ENCODE measurements at places on chromosomes 12 and 14.
A peak's percentile ranks its signal among the peaks of the same experiment; 100 is the strongest.

- DNase-seq: no peak
These were observed 35.6 kb downstream of the SCFD1 start for GRCh38 chr14:30657606-30658163.

- DNase-seq: no peak
These were observed 121.8 kb downstream of the SUDS3 start for GRCh38 chr12:118498171-118498570.

DNA sequence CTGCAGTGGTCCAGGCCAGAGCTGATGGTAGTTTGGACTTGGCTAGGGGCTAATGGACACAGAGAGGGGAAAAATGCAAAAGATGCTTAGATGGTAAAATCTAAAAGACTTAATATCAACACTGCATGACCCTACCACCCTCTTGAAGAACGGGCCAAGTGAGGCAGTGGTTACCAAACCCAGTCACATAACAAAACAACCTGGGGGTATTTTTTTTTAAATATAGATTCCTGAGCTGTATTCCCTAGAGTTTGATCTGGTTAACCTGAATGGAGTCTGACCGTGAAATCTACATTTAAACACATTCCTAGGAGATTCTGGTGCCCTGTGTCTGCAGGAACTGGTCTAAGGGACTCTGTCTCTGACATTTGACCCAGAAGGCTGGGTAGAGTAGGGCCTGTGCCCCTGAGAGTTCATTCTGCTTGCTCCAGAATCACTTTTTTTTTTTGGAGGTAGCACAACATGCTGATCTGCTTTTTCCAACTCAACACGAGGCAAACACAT lies 15.7 kb downstream of the ABHD4 start:
- no peak for DNase-seq

- DNase-seq: no peak
These were observed 13.0 kb downstream of the TRMT61A start for GRCh38 chr14:103541709-103542604.

GRCh38 chr12:13668880-13669279 lies 312.5 kb downstream of the GRIN2B start:
- no peak for DNase-seq

DNA sequence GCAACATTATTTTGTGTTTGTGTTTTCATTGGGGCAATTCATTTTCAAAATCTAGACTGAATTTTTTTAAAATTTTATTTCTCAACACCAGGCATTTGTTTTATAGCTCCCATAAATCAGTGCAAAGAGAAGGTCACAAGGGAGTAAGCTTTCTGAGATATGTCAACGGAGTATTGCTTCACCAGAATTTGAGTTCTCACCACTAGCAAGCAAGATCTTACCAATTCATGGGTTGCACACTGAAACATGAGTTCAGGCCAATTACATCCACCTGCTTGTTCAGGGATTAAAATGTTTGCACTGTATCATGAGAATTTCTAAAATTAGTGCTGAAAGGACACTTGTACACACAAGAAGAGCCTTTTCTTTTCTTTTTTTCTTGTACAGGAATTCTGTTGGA lies 121.9 kb downstream of the CAND1 start:
- no peak for DNase-seq

GRCh38 chr12:22876262-22876661 lies 251.3 kb downstream of the ETNK1 start:
- DNase-seq: no peak

GRCh38 chr12:19482036-19482435 lies 42.7 kb downstream of the AEBP2 start:
- DNase-seq: no peak

- DNase-seq: no peak
These were observed 14.9 kb downstream of the RERG start for GRCh38 chr12:15206338-15206737.

- DNase-seq: no peak
These were observed 1.8 kb downstream of the AKAP5 start for GRCh38 chr14:64467101-64467500.

GRCh38 chr12:55072083-55072482 lies 52.3 kb downstream of the NEUROD4 start:
- no peak for DNase-seq

GRCh38 chr14:33014710-33015109 lies 76.0 kb downstream of the NPAS3 start:
- DNase-seq: no peak

- DNase-seq: peak; percentile 48
These were observed 93.3 kb downstream of the NINJ2 start for GRCh38 chr12:569803-570434.

- DNase-seq: no peak
These were observed 11.2 kb downstream of the HECTD4 start for GRCh38 chr12:112370868-112371510.

DNA sequence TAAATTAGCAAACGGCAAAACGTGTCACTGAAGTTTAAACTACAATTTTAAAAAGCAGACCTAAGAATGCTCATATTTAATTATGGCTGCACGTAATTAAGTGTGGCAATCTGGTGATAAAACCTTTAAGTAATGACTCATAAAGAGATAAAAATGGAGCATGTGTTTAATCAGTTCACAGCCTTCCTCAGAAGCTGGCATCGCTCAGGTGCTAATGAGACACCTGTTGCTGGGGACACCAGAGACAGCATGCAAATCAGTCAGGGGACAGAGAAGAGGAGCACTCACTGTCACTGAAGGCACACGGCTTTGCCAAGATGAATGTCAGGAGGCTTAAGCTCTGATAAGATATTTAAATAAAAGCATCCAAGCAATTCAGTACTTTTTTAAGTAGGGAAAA lies 840.3 kb downstream of the GALC start:
- DNase-seq: no peak

- no peak for DNase-seq
These were observed 20.3 kb downstream of the FIGNL2 start for GRCh38 chr12:51827925-51828818.

- DNase-seq: no peak
These were observed 54.9 kb downstream of the DNAH10 start for GRCh38 chr12:123816896-123817537.

- peak; percentile 71 for DNase-seq
These were observed 255.8 kb upstream of the CRY1 start for GRCh38 chr12:107349008-107349747.

DNA sequence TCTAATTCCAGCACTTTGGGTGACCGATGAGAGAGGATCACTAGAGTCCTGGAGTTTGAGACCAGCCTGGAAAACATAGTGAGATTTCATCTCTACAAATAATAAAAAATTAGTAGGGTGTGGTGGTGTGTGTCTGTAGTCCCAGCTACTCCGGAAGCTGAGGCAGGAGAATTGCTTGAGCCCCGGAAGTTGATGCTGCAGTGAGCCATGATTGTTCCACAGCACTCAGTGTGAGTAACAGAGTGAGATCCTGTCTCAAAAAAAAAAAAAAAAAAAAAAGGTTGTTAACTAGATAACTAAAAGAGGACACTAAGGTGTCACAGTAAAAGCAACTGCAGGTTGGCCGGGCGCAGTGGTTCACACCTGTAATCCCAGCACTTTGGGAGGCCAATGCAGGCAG lies 121.3 kb upstream of the MAX start:
- DNase-seq: no peak

GRCh38 chr14:73472185-73473114 lies 14.1 kb upstream of the NUMB start:
- DNase-seq: peak; percentile 50

DNA sequence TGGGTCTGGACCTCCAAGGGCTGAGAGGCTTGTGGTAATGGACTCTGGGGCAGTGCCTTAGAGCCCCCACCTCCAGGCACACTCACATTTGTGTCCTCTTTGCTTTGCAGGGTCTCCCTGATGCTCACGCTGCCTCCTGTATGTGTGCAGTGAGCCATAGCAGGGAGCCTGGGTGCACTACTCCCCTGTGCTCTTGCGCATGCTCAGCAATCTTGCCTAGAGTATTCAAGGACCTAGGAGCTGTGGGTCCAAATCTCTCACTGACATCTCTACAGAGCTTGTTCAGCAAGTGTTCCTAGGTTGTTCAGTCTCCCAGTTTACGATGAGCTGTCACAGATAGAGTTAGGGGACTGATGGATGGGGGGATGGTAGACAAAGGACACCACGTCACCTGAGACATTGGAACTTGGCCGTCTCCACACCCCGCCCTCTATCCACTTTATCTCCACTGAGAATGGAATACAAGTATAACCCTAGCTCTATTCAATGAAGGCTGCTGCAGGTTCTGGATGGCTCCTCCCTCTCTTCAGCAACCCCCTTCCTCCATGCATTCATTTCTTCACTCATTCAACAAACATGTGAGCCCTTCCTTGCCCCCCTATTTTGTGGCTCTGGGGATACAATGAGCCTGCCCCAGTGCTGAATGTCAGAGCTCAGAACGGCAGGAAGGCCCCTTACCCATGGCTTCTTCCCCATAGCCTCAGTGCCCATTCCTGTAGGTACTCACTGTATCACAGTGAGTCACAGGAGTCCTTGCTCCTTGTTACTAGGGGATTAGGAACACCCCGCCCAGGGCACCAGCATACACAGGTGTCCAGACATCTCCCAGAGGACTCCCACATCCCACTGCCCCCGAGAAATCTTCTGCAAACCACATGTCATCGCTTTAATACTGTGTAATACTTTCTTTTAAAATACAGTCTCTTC lies 31.2 kb downstream of the FIGNL2 start:
- DNase-seq: no peak

- no peak for DNase-seq
These were observed 404.4 kb downstream of the FLRT2 start for GRCh38 chr14:85934123-85934885.

DNA sequence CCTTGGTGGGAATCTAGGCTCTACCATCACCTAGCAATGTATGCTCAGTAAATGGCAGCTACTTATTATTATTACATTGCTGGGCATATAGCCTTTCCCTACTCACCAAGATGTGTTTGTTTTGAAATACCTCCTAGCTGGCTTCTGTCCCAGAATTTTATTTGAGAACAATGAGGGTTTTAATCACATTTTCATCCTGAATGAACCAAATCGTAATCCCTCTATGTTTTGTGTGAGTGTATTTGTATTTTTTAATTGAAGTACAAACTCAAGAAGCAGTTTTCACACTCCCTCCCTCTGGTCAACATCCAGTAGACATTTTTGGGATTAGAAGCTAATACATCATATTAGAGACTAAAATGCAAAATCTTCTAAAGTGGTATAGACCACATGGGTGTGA lies 7.6 kb downstream of the SLC7A8 start:
- no peak for DNase-seq

DNA sequence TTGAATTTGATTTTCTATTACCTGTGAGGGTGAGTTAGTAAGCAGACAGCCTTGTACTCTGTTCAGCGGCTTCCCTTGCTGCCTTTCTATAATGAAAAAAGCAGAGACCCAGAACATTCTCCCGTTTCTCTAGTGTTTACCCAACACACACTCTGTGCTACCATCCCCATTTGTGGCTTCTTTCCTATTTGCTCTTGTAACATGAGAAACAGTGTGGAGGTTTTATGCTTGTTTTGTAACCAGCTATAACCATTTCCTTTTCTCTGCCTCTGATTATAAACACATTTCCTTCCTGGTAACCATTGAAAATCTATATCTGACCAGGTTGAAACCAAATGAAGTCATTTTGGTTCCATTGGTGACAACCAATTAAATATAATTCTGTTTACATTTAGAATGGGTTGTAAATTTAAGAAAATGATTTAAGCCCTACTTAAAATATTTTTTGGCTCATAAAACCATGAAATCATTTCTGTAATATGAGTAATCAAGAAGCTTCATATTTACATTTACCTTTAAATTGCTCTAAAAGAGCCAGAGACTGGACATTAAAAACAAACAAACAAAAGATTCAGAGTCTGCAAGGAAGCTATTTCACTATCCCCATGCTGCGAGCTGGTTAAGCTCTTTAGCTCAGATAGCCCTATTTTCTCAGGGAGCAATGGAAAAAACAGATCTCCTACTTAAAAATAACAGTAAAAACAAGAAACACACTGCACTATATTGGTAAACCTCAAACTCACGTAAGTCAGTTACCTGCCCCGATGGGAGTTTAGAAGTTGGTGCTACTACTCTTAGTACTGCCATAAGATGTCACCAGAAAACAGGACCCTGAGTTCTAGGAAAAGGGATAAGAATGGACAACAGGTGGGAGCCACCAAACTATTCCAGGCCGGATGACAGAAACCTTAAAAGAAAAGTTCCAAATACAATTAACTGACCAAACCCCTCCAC lies 206.5 kb upstream of the EEA1 start:
- DNase-seq: no peak

GRCh38 chr14:52313903-52314594 lies at the start of gene PTGER2:
PTGER2 (plus strand) TSS chr14:52314312; CDS start chr14:52314549, 237 bp downstream.
- DNase-seq: peak; percentile 92

- DNase-seq: no peak
These were observed at the start of gene TMEM229B for GRCh38 chr14:67487937-67488893. TMEM229B (minus strand) TSS chr14:67488721; CDS start chr14:67473923, 14,798 bp downstream.

GRCh38 chr12:13404631-13405473 lies 208.3 kb downstream of the EMP1 start:
- no peak for DNase-seq

GRCh38 chr14:105087963-105088811 lies 23.0 kb upstream of the GPR132 start:
- DNase-seq: no peak

DNA sequence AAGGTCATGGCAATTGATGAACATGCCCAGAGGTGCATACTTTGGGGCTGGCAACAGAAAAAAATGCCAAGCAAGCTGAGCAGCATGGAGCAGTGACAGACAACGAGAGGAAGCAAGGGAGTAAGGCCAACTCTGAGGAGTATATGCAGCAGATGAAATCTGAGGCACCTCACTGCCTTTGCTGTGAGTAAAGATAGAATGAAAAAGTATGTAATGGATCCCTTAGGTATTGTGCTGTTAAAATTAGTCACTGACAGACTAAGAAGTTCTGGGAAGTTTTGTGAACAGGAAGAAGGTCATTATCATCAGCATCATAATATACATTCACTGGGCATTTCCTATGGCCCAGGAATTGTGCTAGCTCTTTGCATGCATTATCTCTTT lies 269.9 kb downstream of the DUSP6 start:
- DNase-seq: no peak

DNA sequence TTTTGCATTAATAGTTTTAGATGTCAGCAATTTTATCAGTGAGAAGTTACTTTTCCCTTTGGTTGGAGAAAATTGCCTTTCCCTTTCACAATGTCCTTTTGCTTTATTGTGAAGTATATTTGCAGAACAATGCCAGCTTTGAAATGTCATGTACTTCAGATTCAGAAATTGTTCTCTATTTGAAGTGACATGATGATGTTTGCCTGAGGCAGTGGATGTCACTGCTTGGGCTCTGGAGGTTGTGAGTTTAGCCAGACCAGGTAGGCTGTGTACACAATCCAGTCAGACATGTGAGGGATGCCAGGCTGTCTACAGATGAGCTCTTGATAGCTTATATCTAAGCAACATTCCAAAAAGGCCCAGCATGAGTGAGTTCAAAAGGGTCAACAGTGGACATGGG lies 451.9 kb upstream of the FBXO33 start:
- no peak for DNase-seq

DNA sequence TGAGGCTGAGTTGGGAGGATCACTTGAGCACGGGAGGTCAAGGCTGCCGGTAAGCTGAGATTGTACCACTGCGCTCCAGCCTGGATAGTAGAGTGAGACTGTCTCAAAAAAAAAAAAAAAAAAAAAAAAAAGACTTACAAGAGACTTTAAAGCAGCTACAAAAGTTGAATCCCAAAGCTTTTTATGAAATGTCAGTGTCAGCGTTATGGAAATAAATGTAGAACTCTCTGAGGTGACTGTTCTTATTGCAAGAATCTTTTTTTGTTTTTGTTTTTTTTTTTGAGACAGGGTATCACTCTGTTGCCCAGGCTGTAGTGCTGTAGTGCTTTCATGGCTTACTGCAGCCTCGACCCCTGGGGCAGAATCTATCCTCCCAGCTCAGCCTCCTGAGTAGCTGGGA lies 17.2 kb downstream of the FUT8 start:
- no peak for DNase-seq

- no peak for DNase-seq
These were observed 32.7 kb downstream of the ZCCHC8 start for GRCh38 chr12:122467983-122468382.

Data from AG04450 (cell line).